ENCODE measurements at places on chromosomes 1 and 21.
A peak's percentile ranks its signal among the peaks of the same experiment; 100 is the strongest.

GRCh38 chr1:204417074-204417997 is 5.7 kb upstream of the PPP1R15B start:
- DNase-seq: peak; percentile 87

- no peak for DNase-seq
These were observed 104.9 kb downstream of the EPHB2 start for GRCh38 chr1:22815421-22816066.

DNA sequence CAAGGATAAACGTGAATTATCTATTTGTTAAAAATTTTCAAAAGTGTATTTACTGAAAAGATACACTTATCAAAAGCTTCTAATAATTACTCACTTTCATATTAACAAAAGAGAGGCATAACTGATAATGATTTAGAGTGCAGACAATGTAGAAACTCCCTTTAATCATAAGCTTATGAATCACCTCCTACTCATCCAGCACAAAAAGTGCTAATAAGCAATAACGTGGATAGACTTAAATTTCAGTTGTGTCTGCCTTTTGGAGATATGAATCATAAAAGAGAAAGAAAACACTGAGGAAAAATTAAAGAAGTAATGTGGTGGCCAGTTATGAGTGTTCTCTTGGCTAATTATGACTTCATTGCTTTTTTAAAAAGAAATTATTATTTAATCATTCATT is 827.6 kb upstream of the B3GALT2 start:
- DNase-seq: no peak

DNA sequence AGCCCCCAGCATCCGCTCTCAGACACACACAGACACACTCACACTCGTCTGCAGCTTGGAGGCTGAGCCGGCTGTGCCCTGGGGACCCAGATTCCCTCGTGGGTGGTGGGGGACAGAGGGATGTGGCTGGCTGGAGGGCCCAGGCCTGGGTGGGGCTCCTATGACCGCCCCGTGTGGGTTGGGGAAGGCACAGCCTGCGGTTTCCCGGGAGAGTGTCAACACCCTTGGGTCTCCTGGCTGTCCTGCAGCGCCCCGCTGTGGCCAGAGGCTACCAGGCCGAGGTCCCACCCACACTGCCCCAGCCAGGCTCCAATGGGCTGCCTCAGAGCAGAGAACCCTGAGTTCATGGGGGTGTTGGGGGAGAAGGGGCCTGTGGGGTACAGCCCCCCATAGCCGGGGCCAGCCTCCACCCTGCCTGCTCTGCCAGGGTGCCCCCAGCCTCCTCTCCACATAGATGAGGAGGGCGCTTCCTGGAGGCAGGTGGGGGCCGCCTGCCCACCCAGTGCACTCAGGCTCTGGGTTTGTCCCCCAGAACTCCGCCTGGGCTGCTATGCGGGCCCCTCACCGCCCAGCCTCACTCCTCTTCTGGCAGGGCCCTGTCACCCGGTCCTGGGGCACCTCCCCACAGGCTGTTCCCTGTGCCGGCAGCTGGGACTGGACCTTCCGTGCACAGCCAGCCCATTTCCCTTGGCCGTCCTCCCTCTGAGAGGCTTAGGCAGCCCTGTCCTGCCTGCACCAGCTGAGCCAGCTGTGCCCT is at the start of gene TTC34:
Gene TTC34, minus strand, starts transcription at position 159 of the 757 bp plus-strand sequence. CDS start 866 bp downstream, outside the sequence.
- peak; percentile 4 for DNase-seq

- no peak for DNase-seq
These were observed 152.7 kb downstream of the CASZ1 start for GRCh38 chr1:10643607-10644306.

DNA sequence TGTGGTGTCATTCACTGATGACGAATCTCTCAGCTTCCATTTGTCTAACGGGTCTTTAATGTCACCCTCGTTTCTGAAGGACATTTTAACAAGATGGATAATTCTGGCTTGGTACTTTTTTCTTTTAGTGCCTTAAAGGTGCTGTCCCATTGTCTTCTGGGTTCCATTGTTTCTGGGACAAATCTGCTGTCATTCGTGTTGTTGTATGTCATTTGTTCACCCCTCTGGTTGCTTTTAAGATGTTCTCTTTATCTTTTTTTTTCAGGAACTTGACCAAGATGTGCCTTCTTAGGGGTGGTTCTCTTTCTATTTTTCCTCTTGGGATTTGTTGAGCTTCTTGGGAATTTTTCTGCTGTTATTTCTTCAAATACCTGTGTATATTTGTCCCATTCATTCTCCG is 14.0 kb upstream of the MMEL1 start:
- DNase-seq: no peak

DNA sequence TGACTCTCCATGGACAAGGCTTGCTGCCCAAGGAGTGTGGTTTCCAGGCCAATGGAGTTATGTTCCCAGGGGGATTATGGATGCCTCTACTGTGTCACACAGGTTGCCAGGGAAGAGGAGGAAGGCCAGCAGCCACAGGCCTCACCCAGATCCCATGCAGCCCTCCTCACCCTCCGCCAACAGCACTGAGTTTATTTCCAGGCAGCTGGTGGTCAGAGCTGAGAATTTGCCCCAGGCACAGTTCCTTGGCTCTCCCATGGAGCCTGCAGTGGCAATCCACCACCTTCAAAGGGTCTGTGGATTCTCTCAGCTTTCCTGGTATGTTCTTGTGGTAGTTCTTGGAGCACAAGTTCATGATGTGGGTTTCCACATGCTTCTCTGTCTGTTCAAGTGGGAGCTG is 79.2 kb downstream of the NTNG1 start:
- DNase-seq: no peak

DNA sequence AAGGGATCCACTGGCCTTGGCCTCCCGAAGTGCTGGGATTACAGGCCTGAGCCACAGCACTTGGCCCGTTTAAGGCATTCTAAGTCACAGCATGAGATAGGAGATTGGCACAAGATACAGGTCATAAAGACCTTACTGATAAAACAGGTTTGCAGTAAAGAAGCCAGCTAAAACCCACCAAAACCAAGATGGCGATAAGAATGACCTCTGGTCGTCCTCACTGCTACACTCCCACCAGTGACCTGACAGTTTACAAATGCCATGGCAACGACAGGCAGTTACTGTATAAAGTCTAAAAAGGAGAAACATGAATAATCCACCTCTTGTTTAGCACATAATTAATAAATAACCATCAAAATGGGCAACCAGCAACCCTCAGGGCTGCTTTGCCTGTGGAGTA is 33.3 kb upstream of the RCC2 start:
- DNase-seq: no peak

- no peak for DNase-seq
These were observed 182.9 kb downstream of the BACH1 start for GRCh38 chr21:29481641-29482040.

DNA sequence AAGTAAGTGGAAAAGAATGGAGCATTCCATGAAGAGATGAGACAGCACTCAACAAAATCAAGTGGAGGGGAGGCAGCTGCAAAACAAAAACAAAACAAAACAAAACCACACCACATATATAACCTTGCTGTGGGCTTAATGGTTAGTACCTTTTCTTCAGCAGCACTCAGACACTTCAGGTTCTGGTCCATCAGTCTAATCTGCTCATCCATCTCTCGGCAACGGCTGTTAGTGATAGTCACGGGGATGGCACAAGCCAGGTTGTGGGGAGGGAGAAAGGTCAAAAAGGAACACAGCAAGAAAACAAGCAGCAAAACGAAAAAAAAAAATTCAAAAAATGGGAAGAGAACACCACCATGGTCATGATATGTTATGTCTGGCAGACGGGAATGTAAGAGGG is 17.0 kb upstream of the NUP210L start:
- DNase-seq: no peak

DNA sequence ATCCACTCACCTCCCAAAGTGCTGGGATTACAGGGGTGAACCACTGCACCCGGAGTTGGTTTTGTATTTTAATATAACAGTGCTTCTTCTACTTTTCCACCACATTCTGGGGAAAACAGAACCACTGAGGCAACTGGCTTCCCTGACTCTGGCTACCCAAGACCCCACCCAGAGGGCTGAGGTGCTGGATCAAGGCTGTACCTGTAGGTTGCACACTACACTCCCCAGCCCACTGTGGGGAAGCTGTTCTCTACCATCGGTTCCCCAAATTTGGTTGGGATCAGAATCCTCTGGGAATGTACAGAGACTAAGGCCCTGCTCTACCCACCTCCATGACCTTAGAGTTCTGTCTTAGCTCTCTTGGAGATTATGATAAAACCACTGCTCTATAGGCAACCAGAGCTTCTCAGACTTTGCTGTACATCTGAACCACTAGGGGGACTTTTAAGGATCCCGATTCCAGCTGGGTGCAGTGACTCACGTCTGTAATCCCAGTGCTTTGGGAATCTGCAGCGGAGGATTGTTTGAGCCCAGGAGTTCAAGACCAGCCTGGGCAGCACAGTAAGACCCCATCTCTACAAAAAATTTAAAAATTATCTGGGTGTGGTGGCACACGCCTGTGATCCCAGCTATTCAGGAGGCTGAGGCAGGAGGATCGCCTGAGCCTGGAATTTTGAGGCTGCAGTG is 51.6 kb downstream of the GNG4 start:
- DNase-seq: no peak

DNA sequence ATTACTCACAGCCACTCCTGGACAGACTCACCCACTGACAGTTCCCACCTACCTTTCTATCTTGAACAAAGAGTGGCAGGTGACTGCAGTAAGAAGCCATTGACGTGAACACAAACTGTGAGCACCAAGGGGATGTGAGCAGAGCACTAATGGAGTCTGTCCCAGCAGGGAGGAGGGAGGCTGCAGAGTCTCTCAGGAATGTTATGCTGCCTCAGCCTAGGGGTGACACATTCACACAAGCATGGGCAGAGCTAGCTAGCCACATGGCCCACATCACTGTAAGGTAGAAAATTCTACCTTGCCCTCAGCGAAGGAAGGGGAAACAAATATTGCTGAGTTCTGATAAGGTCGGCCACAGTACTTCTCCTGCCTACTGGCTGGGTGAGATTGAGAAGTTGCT is 56.8 kb upstream of the PTGFRN start:
- DNase-seq: no peak

DNA sequence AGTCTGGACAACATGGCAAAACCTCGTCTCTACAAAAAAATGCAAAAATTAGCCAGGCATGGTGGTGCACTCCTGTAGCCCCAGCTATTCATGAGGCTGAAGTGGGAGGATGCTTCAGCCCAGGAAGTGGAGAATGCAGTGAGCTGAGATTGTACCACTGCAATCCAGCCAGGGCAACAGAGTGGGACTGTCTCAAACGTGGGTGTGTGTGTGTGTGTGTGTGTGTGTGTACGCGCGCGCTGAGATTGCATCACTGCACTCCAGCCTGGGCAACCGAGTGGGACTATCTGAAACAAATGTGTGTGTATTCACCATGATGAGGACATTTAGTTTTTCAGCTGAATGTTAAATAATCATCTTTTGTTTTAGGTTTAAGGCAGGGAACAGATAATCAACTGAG is 21.1 kb downstream of the USP1 start:
- no peak for DNase-seq

GRCh38 chr1:30732277-30732996 is 9.1 kb upstream of the MATN1 start:
- no peak for DNase-seq

GRCh38 chr21:42164818-42165217 is 54.1 kb upstream of the ABCG1 start:
- DNase-seq: no peak

DNA sequence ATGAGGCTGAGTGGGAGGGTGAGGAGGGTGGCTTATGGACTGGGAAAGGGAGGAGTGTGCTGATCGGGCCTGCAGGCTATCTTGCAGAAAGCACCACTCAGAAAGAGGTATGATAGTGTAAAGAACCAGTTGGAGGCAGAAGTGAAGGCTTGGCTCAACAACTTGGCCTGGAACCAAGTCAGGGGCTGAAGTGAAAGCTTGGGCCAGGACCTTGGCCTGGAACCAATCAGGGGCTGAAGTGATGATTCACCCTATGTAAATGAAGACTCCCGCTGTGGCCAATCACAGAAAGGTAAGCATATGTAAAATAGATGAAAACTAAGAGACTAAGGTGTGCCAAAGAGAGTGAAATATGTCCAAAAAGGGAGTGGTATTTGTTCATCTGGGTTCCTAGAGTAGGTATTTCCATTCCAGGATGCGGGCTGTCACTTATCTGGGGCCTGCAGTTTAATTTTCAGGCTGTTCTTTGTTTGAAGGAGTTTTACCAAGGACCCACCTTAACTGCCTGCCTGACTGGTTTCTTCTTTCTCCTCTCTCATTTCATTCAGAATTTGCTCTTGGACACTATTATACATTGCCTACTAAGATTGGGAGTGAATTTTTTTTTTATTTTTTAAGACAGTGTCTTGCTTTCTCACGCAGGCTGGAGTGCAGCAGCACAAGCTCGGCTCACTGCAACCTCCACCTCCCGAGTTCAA is 5.1 kb upstream of the RFX5 start:
- DNase-seq: peak; percentile 79

DNA sequence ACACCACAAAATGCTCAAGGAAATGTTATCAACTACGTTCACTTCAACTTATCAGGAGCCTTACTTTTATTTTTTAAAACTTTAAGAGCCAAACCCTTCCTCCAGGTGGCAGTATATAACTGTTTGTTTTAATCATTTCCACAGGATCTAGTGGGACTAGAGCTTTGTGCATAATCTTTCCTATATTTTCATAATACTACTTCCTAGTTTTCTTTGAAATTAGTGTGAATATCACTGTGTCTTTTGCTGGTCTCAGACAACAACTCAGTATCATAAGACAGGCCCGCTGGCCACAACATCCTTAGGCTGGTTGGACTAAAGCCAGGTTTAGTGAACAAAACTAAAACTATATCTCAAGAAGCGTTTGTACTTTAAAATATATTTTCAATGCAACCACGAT is 145.5 kb downstream of the TIAM1 start:
- DNase-seq: peak; percentile 18

DNA sequence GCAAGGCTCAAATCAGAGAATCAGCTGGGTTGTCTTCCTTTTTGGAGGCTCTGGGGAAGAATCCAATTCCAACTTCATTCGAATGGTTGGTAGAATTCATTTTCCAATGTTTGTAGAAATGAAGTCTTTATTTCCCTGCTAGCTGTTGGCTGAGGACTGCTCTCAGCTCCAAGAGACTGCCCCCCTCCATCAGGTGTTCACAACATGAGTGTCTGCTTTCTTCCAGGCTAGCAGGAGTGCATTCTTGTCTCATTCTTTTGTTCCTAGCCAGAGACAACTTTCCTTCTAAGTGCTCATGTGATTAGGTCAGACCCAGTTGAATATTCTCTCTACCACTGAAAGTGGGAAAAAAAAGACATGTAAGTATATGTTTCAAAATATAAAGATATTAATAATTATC is 95.2 kb downstream of the HLX start:
- DNase-seq: no peak

Measured in hematopoietic multipotent progenitor cell treated with erythropoietin and hydrocortisone succinate and interleukin-3 and kit ligand, for 17 days (in vitro differentiated cells).